ENCODE measurements at places on chromosomes 13 and 19.
A peak's percentile ranks its signal among the peaks of the same experiment; 100 is the strongest.

GRCh38 chr13:24135674-24136300 is 24.7 kb upstream of the SPATA13 start:
- DNase-seq: no peak

DNA sequence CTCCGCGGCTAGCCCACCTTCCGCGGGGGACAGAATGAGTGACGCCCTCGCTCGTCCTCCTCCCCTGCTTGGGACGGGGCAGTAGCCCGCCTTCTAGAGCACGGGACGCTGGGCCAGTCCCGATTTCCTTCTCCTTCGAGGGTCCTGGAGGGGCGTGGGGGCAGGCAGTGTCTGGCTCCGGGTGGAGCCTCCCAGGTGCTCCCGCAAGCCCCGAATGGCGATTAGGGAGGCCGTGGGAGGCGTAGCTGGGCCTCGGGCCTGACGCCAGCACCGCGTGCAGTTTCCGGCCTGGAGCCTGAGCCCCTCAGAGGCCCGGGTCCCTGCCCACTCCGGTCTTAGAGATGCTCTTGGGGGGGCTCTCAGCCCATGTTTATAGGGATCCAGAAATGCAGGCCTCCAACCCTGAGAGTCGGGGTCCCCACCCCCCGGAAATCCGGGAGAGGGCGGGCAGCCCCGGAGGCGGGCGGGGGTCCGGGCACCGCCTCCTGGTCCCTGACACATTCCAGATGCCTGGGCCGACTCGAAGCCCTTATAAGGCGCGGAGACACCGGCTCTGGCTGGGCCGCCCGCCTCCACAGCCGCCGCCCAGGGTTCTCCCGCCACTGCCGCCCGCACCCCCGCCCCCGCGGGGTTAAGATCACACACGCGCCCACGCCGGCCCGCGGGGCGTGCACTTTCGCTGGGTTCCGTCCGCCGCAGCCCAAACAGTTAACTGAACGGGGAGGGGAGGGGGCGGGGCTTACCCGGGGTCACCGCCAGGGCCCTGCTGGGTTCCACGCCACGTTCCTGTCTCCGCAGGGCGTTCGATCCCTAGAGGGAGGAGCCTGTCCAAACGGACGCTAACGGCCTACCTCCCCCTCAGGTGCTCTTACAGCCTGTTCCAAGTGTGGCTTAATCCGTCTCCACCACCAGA is 1.5 kb downstream of the MYADM start:
- DNase-seq: peak; percentile 77

DNA sequence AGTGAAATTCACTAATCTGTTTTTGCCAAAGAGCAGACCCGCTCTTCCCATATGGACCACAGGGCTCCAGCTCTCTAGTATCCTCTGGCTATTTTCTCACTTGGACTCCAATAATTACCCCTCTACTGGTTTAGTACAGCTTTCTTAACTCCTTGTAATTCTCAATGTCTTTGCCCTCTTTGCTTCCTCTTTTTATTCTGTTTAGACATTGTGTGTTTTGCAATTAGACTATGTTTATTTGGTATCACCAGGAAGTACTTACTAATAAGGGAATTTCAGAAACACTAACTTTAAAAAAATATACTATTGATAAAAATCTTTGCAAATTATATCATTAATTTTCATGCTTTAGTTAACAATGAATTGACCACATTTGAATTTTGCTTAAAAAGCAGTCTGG is 111.6 kb upstream of the OBI1 start:
- DNase-seq: no peak

DNA sequence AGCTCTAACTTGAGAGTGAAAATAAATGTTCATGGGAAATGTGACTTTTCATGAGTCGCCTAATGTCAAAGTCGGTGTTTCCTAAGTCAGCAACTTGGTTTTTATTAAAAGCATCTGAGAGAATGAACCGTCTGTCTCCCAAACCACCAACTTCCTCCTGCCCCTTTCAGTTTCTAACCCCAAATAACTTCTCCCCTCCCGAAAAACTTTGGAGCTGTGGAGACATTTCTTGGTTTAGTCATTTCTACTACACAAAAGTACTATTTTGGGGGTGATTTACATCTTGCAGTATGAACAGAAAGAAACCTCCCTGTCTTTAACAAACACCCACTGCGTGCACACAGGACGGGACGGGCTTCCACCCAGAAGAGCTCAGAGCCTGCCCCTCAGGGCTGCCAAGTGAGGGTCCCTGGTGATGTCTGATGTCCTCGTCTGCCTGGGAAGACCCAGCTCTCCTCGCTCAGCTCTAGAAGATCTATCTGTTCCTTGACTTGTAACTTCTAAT is 65.0 kb downstream of the RASA3 start:
- no peak for DNase-seq

DNA sequence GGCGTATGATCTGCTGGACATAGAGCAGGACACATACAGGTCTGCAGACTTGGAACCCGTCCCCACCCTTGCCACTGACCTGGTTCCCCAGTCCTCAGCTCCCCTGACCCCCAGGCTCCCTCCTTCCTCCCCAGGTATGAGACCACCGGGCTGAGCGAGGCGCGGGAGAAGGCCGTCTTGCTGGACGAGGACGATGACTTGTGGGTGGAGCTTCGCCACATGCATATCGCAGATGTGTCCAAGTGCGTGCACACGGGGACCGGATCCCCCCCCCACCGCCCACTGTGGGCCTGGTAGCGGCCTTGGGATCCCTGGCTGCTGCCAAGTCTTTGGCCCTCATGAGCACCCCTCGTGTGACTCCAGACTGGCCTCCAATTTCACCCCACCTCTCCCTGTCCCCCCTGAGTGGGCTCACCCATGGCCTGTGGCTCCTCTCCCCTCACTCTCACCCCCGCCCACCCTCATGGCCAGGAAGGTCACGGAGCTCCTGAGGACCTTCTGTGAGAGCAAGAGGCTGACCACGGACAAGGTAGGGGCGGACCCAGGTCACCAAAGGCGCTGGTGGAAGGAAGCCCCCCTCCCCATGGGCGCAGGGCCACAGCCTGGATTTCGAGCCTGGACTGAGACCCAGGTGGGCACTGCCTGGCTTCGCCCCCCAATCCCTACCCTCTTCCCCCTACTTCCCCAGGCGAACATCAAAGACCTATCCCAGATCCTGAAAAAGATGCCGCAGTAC is 5.6 kb downstream of the STXBP2 start:
- no peak for DNase-seq

- no peak for DNase-seq
Measured at GRCh38 chr19:54616821-54617560, 13.3 kb upstream of the LILRB1 start.

GRCh38 chr19:3034656-3035541 is 5.8 kb upstream of the TLE2 start:
- no peak for DNase-seq

GRCh38 chr19:46648060-46648960 is 12.3 kb upstream of the GNG8 start:
- DNase-seq: no peak

- peak; percentile 66 for DNase-seq
Measured at GRCh38 chr13:94712812-94713560, 641 bp upstream of the SOX21 start.

Measured in HEK293T (cell line).